CD4-positive, alpha-beta T cell treated with Interleukin-10 for 1 hour (primary cell): ENCODE measurements at places on chromosomes 4 and X.

- no peak for DNase-seq
Observed at GRCh38 chr4:92421920-92422319, 118.2 kb downstream of the GRID2 start.

- no peak for DNase-seq
Observed at GRCh38 chr4:17682222-17682566, 67.8 kb downstream of the MED28 start.

DNA sequence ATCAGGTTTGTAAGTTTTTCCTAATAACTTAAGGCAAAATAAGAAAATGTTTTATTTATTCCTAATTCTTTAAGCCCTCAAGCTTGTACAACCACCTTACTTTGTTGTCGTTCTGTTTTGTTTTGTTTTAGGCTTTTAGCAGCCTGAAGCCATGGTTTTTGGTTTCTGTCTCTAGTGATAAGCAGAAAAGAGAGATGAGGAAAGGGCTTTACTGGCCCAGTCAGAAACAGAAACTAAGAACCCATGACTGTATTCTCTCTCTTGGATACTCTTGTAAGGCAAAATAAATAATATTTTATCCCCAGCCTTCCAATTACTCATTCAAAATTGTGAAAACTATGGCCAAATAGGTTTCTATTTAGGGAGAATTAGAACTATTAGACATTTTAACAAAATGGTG, 29.4 kb downstream of the TBC1D19 start:
- DNase-seq: no peak

GRCh38 chr4:8559524-8560264, 20.5 kb upstream of the GPR78 start:
- no peak for DNase-seq

GRCh38 chrX:22136711-22137110, 104.6 kb downstream of the PHEX start:
- no peak for DNase-seq

GRCh38 chr4:6043188-6043587, 25.0 kb upstream of the C4orf50 start:
- no peak for DNase-seq

DNA sequence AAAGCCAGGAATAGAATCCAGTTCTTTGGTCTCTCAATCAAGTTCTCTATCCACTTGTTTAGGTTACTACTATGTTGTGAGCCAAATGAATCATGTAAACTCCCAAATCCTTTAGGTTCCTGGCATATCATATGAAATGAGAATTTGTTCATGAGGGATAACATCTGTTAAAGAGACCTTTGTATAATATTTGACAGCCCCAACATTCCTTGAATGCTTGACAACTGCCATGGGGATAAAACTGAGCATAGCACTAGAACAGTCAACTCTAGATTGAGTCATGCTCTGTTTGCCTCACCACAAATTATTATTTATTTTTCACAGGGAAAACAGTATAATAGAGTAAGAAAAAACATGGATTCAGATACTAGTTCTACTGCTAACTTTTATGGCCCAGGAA, 93.3 kb downstream of the NAA11 start:
- DNase-seq: no peak

DNA sequence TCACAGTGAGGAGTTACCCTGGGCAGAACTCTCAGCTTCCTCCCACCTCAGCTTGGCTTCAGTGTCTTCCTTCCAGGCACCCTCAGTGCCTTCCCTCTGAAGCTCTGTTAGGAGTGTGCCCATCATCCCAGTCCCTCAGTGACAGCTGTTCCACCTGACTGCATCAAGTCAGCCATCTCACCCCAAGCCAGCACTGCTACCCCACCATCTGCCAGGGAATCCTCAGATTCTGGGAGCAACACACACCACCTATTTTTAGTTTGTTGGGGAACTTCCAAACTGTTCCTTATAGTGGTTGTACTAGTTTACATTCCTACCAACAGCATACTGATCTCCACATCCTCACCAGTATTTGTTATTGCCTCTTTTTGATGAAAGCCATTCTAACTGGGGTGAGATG, 182.9 kb downstream of the RELL1 start:
- no peak for DNase-seq

DNA sequence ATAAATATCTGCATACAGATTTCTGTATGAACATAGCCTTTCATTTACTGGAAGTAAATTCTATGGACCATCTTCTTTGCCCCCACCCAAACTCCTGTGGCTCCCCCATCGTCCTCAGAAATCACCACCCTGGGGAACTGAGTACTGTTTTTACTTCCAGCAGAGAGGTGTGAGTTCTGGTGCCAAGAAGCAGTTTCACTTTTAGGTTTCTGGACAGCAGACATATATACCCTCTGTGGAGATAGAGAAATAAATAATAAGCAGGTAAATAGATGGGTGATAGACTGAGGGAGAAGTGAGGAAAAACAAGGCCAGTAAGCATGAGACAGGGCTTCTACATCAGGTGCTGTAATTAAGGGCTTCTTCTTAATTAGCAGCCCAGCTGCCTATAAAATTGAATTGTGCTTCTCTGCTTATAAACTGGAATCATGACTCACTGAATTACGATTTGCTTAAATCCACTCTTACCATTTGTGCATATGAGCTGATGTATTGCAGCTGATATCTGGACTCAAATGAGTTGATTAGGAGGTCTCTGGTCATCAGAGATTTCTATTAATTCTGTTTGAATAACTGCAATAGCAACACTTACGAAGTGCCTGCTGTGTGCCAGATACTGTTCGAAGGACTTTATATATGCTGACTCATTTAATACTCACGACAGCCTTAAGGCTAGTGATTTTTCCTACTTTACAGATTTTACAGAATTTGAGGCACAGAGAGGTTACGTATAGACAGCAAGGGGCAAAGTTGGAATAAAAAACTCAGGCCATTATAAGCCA, 60.8 kb upstream of the DHX15 start:
- DNase-seq: no peak

GRCh38 chrX:68801737-68802290, 27.0 kb upstream of the EFNB1 start:
- no peak for DNase-seq

DNA sequence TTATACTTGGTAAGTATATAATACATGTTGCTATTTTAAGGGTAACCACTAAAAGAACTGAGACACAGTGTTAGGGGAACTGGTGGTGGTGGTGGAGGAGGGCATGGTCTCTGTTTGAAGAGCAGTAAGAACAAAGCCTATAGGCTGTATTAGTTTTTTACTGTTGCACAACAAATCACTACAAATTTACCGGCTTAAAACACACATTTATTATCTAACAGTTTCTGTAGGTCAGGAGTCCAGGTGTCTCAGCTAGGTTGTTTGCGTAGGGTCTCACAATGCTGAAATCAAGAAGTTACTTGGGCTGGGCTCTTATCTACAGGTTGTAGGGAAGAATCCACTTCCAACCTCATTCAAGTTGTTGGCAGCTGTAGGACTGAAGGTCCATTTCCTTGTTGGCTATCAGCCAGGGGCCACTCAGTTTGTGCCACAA, 52.6 kb downstream of the CASK start:
- no peak for DNase-seq

GRCh38 chr4:125111323-125111722, 203.4 kb upstream of the FAT4 start:
- DNase-seq: no peak

GRCh38 chr4:70651864-70652506, 14.3 kb downstream of the JCHAIN start:
- DNase-seq: peak; percentile 51

DNA sequence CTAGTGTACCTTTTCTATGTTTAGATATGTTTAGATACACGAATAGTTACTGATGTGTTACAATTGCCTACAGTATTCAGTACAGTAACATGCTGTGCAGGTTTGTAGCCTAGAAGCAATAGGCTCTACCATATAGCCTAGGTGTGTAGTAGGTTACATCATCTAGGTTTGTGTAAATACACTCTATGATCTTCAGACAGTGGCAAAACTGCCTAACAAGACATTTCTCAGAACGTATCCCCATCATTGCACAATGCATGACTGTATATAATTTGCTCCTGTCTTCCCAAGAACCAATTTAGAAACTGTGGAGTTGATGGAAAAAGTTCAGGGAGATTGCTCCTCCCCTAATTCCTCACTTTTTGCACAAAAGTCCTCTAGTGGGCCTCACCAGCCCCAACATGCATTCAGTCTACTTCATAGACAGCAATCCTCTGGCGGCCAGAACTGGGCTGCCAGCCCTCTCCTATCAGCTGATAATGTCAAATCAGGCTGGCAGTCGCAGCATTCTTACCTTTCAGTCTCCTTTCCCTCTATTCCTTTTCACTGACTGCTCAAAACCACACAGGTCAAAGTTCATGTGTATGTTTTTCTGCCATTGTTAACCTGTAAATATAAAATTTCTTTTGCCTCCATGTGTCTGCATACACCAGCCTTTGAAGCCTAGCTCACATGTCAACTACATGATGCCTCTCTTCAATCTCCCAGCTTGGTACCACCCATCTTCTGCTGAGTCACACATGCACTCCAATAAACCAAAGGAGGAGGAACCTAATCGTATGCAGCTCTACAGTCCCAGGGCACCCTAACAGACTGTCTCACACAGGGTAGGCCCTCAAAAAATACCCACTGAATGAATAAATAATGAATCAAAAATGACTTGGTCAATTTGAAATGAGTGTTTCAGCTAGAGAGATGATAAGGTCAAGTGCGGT, 32.0 kb downstream of the BCLAF3 start:
- no peak for DNase-seq

DNA sequence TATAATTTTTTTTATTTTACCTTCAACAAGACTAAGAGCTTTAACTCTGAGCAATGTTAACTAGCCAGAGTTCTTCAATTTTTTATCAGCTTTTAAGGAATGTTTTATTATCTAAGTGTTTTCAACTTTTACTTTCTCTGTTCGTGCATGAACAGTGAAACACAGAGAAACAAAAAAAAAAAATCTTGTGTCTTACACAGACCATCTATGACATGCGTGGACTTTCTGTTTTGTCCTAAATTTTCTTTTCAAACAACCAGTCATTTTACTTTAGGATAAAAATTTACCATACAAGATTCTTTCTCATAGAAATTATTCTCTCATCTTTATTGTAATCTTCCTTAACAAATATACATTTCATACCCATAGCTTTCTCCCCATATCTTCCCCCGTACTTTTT, 731.9 kb upstream of the PCDH10 start:
- no peak for DNase-seq

- DNase-seq: no peak
Observed at GRCh38 chrX:40864972-40865371, 129.6 kb upstream of the MED14 start.
